ENCODE measurements at places on chromosomes 1 and 21. TPM values are rescaled to one million over a fixed set of nuclear protein-coding genes. Genes with fewer than 3 reads are reported as not detected.

EPS8L3 gene
- total RNA-seq: not detected

GJA8 gene
- not detected for total RNA-seq

AMPD1 gene
- total RNA-seq: not detected

SLC45A3 gene
- total RNA-seq: 0.19 TPM

DNA sequence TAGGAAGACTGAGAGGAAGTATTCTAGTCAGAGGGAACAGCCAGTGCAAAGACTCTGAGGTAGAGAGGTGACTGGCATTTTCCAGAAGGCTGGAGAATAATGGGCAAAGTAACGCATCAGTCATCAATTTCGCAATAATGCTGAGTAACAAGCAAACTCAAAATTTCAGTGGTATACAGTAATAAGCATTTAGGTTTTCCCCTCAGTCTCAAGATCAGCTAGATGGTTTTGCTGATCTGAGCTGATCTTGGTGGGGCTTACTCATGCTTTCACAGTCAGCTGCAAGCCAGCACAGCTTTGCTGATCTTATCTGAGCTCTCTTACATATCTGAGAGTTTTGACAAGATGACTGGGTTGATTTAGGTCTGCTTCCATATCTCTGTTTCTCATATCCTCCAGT lies 108.7 kb downstream of the TSEN15 start:
- no peak for DNase-seq

- DNase-seq: no peak
These were observed 32.3 kb downstream of the CHRM3 start for GRCh38 chr1:239418681-239419080.

- DNase-seq: no peak
These were observed 1.9 kb upstream of the OR13G1 start for GRCh38 chr1:247681288-247681897.

DNA sequence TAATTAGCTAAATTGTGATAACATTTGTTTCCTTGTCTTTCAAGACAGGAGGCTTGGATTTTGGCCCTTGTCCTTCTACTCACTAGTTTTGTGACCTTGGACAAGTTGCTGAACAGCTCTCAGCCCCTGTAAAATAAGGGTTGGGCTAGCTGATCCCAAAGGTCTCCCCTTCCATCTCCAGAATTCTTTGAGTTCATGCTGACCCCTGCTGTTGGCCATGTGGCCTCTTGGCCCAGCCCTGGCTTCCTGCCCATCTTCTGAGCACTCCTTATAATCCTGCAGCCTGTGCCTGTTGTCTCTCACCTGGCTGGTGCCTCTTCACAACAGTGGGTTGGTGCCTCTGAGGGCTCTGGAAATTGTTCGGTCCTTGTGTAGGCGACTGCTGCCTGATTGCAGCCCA lies 10.1 kb downstream of the PTGFRN start:
- no peak for DNase-seq

GRCh38 chr1:224959115-224959514 lies 29.6 kb downstream of the DNAH14 start:
- DNase-seq: no peak

Data from CD4-positive, alpha-beta memory T cell (primary cell).